ENCODE measurements at places on chromosomes 13 and 19.
A peak's percentile ranks its signal among the peaks of the same experiment; 100 is the strongest.

DNA sequence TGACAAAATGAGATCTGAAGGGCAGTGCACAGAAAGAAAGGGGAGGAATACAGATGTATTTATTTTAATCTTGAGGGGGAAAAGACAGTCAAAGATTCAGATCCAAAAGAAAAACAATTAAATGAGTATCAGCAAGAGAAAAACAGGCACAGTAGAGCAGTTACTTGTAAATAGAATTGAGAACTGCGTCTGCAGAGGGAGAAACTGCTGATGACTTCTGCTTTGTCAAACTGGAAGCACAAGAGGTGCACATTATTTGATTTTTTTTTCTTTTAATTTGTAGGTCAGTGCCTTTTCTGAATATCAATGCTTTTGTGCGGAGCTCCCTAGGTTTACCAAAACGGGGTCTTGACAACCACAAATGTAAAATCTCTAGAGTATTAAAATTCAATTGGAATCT is 37.3 kb downstream of the EFNB2 start:
- DNase-seq = no peak

- no peak for DNase-seq
These were observed 122.8 kb downstream of the OXGR1 start for GRCh38 chr13:96871469-96871868.

DNA sequence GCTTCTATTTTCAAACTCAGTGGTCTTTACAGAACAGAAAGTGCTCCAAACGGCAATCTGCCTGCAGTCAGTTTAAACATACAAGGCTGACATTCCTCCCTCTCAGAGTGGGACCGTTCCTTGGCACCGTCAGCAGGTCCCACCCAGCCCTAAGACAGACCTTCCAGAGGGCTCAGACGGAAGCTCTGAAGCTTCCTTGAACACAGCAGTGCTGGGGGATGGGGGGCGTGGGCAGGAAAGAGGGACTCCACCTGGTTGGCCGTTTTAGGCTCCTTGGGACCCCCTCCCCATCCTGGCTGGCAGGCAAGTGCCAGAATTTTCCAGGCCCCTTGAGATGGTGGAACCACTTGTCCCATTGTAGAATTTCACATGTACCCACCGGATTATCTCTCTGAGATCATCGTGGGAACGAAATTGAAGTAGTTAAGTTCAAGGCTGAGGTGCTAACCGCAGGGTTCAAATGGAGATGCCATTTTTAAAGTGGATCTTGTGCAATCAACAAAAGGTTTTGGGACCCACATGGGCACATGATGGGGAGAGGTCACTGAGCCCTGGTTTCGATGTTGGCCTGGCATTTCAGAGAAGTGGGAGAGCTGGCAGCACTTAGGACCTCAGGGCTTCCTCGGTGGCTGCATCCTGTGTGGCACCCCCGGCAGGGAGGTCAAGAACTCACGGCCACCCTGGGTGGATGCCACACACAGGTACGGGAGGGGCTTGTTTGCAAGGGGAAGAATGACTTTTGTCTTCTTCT is 46.2 kb downstream of the KLF2 start:
- no peak for DNase-seq

- DNase-seq = no peak
These were observed 108.2 kb downstream of the DACH1 start for GRCh38 chr13:71758828-71759227.

DNA sequence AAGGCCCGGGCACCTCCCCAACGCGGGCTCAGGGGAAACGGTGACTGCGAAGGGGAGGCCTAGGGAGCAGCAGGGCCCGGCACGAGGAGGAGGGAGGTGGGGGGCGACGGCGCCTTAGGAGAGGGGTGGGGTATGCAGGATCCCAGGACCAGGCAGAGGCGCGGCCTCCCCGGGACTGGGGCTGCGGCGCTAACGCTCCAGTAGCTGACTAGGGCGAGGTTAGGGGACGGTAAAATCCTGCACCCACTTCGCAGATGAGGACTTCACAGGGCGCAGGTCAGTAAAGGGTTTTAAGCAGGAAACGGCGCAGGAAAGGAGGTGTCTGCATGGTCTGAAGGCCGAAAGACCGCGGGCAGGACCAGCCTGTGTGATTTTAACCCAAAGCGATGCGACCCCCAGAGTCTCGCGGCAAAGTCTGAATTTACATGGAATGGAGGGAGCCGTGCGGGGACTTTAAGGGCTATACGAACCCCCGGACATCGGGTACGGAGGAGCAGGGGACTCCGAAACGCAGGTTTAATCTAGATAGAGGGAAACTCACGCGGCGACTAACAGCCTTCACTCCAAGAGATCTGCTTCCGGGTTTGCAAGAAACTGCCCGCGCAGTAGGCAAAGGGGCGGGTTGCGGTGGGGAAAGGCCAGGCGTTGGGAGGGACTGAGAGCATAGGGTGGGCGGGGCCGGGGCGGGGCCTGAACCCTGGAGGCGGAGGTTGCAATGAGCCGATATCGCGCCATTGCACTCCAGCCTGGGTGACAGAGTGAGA is at the start of gene ZNF665:
ZNF665 (minus strand) TSS at position 588 of the 764 bp plus-strand sequence. CDS start 10,460 bp downstream, outside the sequence.
- peak; percentile 64 for DNase-seq

- DNase-seq = no peak
These were observed 190.4 kb upstream of the SOX1 start for GRCh38 chr13:111876506-111876905.

DNA sequence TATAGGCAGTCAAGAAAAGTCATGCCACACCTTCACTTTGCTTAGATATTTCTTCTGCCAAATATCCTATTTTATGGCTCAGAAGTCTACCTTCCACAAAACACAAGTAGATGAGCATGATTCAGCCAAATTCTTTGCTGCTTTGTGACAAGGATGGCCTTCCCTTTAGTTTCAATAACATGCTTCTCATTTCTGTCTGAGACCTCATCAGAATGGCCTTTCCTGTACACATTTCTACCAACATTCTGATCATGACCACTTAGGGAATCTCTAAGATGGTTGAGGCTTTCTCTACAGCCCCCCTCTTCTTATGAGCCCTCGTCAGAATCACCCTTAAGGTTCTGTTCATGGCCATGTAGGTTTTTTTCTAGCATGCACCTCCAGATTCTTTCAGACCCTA is 96.2 kb downstream of the COL4A2 start:
- no peak for DNase-seq

DNA sequence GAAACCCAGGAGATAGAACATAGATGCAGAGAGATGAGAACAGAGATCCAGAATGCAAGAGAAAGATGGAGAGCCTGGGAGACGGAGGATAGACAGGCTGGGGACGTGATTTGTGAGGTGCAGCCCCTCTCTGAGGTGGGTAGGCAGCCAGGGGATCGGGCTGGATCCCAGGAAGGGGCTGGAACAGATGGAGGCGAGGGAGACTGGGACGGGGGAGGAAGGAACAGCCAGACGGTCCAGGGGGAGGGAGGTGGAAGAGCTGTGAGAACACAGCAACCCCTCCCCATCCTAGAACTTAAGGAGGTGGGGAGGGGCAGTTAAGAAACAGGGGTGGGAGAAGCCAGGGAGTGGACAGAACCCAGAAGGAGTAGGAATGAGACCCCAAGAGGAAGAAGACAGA is 3.1 kb downstream of the SLC17A7 start:
- no peak for DNase-seq

DNA sequence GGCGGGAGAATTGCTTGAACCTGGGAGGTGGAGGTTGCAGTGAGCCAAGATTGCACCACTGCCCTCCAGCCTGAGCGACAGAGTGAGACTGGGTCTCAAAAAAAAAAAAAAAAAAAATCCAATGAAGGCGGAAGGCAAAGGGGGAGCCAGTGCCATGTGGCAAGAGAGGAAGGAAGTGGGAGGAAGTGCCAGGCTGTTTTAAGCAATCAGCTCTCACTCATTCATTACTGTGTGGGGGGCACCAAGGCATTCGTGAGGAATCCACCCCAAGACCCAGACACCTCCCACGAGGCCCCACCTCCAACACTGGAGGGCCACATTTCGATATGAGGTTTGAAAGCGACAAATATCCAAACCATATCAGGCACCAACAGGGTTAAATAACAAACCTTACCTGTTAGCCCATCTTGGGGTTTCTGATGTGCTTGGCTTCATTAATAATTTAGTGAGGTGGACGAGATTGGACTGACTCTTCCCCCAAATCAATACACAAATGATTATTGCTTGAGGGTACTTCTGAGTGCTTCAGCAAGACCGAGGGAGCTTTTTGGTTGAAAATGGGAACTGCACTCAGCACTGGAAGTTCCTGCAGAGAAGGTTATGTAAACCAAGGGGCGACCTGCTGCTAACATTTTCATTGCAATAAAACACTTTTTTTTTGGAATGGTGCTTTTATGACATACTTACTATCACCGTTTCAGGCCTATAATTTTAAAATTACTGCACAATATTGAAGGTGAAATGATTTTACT is 7.5 kb upstream of the LRP3 start:
- no peak for DNase-seq

DNA sequence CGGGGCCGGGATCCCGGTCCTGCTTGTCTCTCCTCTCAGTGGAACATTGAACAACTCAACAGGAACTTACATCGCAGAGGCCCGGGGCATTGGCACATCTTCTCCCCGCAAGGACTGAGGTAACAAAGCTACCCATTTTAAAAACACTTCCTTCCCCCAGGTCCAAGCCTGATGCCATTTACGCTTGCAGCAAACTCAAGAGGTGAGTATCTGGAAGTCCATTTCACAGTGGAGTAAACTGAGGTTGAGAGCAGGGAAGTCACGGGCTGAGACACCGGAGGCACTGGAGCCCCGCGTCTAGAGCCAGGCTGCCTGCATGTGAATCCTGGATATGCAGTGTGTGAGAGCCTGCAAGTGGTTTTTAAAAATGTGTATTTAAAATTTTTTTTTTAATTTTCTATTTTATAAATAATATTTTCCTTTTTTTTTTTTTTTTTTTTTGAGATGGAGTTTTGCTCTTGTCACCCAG is 492 bp upstream of the PGLYRP1 start:
- DNase-seq = no peak

DNA sequence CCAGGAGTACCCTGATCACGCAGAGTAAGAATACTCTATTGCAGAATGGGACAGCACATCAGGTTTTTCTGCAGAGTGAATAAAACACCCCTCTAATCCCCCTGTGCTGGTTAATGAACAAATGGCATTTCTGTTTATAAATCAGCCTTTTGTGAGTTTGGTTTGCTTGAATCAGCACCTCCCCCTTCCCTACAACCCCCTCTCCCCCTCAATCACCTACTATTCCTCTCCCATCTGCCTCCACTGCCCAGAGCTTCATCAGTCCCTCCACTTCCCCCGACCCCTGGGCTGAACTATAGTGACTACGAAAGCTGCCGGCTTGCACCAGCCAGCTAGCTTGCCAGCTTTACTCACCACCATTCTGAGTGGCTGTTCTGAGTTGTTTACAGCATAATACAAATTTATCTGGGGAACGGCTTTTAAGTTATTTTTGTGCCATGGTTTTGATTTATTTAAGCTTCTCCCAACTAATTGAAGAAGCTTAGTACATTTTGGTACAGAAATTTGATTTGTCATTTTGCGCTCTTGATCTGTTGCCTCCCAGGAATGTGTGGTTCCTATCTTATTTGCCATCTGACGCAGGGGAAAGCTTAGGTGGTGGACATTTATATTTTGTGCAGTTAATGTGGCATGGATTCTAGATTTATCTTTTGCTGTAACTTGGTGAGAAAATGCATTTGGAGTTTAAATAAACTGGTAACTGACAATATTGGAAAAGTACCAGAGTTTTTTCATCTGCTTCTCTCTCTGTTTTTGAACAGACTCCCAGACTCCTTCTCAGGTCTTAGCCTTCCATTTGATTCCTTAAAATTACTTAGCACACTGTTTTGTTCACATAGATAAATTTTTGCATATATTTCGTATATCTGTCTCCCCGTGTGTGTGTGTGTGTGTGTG is 41.7 kb upstream of the WDFY2 start:
- no peak for DNase-seq

GRCh38 chr13:73224703-73225102 is 165.9 kb downstream of the KLF5 start:
- no peak for DNase-seq

DNA sequence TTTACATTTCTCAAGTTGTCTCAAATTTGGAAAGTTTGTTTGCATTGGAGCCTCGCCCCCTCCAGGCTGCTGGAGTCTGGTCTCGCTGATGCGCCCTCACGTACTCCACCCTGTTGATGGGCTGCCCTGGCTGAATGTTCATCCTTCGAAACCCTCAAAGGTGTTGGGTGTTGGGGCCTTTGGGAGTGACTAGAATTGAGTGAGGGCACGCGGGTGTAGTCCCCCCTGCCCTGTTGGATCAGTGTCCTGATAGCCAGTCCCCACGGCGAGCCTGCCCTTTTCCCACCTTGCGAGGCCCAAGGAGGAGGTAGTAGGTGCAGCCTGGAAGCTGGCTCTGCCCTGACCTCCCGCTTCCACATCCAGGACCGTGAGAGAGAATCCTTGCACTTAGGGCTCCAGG is 14.8 kb downstream of the TFDP1 start:
- DNase-seq = no peak

DNA sequence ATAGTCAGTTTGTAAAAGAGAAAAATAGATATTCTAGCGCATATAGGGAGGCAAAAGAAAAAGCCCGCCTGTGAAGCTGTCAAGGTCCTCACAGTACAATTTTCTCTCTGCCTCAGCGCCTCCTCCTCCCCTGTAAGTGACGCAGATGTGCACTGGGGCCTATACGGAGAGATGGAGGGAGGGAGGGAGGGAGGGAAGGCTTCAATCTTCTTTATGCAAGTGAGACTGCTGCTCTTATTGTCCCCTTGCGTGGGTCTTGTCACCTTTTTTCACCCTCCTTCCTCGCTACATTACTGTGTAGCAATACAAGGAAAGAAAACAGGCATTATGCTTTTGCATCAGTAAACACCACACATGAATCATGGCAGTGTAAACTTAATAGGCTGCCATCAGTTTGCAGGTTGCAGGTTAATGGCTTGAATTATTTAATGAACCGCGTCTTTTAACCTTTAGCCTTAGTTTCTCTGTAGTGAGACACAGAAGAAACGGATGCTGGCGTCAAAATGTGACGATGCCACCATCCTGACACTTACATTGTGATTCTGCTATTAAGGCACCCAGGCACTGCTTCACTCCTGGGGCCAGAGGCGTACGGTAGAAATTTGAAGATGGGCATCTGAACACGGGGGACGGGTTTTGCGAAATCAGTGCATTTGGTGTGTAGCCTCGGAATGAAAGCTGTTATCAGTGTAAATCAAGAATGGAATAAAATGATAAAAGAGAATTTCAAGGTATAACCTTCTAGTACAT is at the start of gene KLHL1:
KLHL1 (minus strand) TSS at position 97 of the 750 bp plus-strand sequence. CDS start 753 bp downstream, outside the sequence.
- no peak for DNase-seq

GRCh38 chr19:1747285-1748114 is 5.8 kb upstream of the ONECUT3 start:
- no peak for DNase-seq
